Stimulated activated naive CD8-positive, alpha-beta T cell treated with anti-CD3 and anti-CD28 coated beads, Interleukin-15, Interleukin-2, amounts not matched to agents 100 U/mL and 50 U/mL, for 24 hours (primary cell): ENCODE measurements at places on chromosomes 6 and 20.

- DNase-seq, result no peak
These were observed 448.1 kb downstream of the KIF16B start for GRCh38 chr20:16124911-16125776.

GRCh38 chr6:152634773-152635172, 2.4 kb downstream of the SYNE1 start:
- no peak for DNase-seq

- no peak for DNase-seq
These were observed 94.8 kb downstream of the IPCEF1 start for GRCh38 chr6:154261688-154262397.

DNA sequence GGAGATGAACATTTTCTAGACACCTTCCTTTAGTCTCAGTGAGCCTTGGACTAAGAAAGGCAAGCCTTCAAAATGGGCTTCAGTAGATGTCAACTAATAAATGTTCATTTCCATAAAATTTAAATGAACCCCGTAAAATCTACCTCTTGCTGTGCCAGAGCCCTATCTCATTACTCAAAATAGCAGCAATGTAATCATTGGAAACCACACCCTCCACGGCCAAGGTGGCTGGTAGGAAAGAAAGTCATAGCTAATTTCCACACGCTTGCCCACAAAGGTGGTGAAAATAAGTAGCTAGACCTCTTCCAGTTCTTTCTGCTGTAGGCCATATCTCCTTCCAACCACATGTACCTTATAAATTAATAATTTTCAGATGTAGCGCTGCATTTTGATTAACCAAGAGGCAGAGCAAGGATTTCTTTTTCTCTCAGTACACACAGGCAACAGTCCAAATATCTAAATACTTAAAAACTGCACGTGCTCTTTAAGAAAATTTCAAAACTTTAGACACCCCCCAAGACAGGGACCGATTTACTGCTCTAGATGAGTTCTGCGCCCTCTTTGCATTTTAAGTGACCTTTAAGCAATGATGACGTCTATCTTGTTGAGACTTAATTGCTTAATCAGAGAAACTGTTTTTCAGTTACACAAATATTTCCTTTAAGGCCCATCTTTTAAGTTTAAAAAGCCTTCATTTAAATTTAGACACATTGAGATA, 290.8 kb downstream of the ZNF217 start:
- DNase-seq, result no peak

- no peak for DNase-seq
These were observed 24.9 kb downstream of the GTPBP2 start for GRCh38 chr6:43604174-43604573.

DNA sequence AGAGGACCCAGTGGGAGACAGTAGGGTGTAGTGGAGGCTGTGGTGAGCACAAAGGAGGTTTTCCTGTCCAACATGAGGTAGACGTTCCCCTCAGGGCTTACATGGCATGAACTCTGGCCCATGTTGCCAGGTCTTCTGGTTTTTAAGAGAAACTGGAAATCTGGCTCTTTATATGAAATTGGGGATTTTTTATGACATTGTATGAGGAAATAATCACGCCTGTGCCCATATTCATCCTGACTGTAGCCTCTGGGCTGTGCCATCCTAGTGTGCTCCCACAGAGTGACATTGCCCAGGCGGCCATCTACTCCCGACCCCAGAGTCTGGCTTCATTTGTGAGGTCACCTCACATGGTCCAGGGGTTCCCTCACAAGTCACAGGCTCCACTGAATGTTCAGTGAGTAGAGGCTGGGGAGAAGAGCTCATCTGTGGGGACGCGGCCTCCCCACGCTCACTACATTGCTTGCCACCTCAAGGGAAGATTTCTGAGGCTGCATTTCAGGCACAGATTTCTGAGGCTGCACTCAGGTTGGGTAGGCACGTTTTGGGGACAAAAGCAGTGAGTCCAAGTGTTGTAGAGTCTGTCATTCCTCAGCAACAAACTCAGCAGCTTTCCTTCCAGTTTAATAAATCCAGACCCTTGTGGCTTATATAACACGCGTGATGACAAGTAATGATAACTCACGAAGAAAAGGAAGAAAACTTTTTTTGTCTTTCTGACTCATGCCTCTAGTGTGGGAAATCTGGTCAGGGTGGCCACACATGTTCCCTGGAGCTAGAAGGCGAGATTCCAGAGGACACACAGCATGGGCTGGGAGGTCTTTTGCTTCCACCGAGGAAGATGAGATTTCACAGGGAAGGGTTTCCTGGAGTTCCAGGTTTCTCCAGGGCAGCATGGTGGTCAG, 41.7 kb downstream of the SLC24A3 start:
- DNase-seq, result no peak

DNA sequence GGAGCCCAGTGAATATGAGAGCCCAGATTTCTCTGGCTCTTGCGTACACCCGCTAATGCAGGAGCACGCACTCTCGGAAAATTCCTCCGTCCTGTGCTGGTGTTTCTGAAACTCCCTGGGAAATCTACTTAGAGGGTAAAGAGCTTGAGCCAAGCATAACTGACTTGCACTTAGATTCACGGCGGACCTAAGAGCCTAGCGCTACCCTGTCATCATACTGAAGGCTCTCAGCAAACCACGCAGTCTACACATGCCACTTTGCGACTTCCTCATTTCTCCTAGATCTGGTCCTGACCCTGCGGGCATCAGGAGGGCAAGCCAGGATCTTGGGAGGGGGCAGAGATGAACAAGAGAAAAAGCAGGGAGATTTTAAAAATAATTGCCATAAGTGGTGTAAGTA, 324.7 kb downstream of the CD83 start:
- no peak for DNase-seq

- DNase-seq, result no peak
These were observed 508.0 kb upstream of the MMS22L start for GRCh38 chr6:97790926-97791590.

- DNase-seq, result no peak
These were observed 2.4 kb upstream of the DTNBP1 start for GRCh38 chr6:15665237-15665636.

GRCh38 chr6:131597446-131597845, 24.4 kb downstream of the ARG1 start:
- DNase-seq, result no peak

DNA sequence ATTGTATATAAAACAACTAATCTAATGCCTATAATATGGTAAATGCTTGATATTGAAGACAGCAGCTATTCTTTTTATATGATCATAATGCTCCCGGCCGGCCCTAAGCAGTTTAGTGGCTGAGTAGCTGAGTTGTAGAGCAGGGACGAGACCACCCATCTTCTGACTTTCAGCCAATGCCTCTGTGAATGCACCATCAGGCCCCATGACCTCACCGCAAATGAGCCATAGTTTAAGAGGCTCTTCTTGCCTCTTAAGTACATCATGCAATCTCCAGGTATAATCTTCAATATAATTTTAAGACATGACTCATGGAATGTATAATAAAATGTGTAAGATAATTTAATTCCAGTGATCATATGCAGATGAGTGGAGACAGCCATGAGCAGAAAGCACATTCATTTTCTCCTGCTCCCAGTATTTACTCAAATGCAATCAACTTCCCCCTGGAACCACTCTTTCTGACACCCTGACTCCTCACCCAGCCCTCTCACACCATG, 78.9 kb upstream of the SNX9 start:
- DNase-seq, result no peak

GRCh38 chr20:9235518-9235917, 166.6 kb downstream of the PLCB4 start:
- no peak for DNase-seq
